Renal cortical epithelial cell (primary cell): ENCODE measurements at places on chromosomes 11 and 22.
A peak's percentile ranks its signal among the peaks of the same experiment; 100 is the strongest.

DNA sequence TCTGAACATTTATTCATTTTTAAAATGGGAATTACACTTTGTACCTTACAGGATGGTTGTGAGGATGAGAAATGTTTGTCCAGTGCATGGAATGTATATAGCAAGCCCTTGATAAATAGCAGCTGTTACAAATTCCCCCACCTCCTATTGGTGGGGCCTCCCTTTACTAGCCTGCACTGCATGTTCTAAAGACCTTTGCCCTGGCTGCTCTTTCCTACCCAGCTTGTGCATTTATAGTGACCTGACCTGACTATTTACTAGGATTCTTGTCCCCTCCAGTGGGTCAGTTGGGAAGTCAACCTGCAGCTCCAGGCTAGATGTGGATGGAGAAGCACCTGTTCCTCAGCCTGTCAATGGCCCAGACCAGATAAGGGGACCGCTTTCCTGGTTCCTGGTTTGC, 180.3 kb downstream of the HIPK3 start:
- no peak for DNase-seq

DNA sequence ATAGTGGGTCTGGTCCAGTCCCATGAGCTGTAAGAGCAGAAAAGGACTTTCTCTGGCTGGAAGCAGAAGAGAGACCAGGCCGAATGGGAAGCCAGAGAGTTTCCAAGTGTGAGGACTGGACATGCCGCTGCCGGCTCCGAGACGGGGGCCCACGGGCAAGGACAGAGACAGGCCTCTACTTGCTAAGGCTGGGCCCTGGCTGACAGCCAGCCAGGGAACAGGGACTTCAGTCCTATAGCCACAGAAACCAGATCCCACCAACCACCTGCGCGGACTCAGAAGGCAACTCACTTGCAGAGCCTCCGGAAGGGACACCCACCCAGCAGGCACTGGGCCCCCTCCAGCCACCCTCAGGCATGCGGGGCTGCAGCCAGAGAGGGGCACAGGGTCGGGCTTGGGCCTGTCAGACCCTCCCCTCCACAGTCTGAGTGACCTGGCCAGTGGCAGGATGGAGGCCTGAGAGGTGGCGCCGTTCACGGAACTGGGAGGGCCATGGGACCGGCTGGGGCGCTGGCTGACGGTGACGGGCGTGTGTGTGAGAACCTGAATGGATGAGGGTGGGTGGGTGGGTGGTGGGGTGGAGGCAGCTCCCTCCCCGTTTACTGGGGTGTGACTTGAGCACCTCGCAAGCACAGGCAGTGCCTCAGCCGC, 47.8 kb upstream of the A4GALT start:
- no peak for DNase-seq

- DNase-seq, result no peak
These were observed 54.0 kb downstream of the UVRAG start for GRCh38 chr11:75868990-75869389.

- DNase-seq, result no peak
These were observed 210.6 kb upstream of the LUZP2 start for GRCh38 chr11:24286238-24286637.

- DNase-seq, result peak; percentile 29
These were observed 2.7 kb upstream of the RHOD start for GRCh38 chr11:67053896-67054329.

- DNase-seq, result no peak
These were observed 39.2 kb downstream of the MCHR1 start for GRCh38 chr22:40718250-40719204.

DNA sequence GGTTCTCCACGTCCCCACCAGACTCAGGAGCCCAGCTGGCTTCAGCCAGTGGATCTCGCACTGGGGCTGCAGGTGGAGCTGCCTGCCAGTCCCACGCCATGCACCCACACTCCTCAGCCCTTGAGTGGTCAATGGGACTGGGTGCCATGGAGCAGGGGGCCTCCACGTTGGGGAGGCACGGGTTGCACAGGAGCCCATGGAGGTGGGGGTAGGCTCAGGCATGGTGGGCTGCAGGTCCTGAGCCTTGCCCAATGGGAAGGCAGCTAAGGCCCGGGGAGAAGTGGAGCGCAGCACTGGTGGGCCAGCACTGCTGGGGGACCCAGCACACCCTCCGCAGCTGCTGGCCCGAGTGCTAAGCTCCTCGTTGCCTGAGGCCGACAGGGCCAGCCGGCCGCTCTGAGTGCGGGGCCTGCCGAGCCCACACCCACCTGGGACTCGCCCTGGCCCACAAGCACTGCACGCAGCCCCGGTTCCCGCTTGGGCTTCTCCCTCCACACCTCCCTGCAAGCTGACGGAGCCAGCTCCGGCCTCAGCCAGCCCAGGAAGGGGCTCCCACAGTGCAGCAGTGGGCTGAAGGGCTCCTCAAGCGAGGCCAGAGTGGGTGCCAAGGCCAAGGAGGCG, 258.5 kb upstream of the PDGFD start:
- no peak for DNase-seq

- DNase-seq, result no peak
These were observed 2.4 kb downstream of the NCR3LG1 start for GRCh38 chr11:17353821-17354600.
